ENCODE measurements at places on chromosomes 3 and 15.

DNA sequence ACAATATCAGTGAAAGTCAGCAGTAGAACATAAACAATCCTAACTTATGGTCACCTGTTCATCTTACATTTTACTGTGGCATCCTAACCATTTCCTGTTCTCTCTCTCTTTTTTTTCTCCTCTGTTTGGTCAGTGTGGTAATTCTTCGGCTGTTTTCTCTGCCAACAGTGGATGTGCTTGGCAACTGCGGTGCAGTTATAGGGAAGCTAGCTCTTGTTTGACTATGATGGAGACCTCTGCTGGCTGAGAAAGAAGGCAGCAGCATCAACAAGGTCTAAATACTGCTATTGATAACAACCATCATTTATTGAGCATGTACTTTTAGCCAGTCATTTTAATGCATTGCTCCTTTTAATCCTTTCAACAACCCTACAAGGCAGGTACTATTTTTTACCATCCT, 723 bp upstream of the DRD3 start:
- no peak for DNase-seq

DNA sequence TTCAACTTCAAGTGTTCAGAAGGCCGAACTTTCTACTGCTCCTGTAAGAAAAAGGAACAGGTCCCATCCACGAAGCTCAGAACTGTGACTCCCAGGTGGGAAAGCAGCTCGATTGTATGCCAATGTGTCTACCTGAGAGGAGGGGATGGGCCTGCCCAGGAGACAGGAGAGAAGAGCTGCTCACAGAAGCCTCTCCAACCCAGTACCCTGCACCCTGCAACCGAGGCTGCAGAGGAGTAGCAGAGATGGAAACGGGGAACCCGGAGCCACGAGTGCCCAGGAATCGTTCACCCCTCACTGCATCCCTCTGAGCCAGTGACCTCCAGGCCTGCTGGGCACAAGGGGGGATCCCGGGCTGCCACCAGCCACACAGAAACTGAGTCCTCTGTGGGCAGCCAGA, 86.5 kb upstream of the PRR23E start:
- no peak for DNase-seq

GRCh38 chr3:37812499-37812896, 49.2 kb upstream of the CTDSPL start:
- DNase-seq: no peak

DNA sequence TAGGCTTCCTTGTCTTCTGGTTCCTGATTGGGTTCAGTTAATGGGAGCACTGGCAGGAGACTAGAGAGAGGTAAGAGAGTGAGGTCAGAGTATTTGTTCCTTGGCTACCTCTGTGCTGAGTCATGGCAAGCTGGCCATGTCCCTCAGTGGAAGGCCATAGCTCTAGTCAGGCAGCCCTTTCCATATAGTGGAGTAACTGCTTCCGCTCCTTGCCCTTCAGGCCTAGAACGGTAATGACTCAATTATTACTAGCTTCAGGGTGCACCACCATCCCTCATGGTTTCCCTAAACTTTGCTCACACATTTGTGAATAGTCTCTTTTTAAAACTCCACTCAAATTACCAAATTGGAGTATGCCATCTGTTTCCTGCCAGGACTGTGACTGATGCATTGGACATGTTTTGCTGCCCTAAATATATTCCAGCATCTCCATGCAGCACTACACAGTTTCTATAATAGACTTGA, 10.5 kb upstream of the ANO10 start:
- no peak for DNase-seq

DNA sequence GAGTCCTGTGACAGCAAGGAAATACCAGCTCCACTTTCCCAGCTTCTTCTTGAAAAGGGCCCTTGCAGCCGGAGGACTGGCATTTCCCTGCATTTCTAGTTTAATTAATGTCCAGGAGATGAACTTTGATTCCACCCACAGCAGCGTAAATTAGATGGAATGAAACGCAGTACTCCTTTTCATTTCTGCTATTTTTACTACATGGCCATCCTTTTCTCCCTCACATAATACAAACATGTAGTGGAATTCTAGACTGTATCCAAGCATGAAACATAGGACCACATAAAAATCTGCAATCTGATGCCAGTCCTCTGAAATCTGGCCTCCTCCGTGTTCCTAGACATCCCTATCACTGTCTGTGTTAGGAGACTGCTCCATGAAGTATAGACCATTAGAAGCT, 403.2 kb downstream of the NR2F2 start:
- no peak for DNase-seq

DNA sequence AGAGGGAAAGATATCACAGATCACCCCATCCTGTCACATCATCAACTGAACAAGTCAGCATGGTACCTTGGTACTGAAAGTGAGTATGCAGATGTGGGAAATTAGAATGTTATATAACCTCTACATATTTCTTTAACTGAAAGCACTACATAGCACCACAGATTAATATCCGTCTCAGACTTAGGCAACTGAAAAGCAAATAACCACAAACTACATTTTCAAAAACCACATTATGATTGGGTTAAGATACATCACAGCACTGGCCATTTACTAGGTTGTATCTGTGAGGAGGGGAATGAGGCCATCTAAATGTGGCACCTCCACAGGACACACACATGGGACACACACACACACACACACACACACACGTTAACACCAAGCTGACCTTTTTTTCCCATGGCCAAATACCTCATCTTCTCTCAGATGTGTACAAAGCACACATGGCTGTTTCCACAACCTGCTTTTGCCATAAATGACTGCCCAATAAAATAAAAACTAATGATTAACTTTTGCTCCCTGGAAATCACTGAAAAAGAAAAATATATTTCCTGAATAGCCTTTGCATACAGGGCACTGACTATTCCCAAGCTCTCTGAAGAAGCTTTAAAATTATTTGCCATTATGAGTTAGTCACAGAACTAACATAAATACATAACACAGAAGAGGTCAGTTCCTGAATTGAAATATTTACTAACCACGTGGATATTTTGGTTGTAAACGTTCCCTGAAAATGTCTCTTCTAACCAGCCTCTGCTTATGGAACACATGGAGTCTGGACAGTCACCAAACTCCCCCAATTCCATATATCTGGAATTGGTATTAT, 60.1 kb downstream of the SUMF1 start:
- no peak for DNase-seq

GRCh38 chr3:83514130-83514914, 1444.5 kb upstream of the CADM2 start:
- no peak for DNase-seq

- no peak for DNase-seq
Measured at GRCh38 chr3:87828046-87828445, 230.8 kb downstream of the CGGBP1 start.

DNA sequence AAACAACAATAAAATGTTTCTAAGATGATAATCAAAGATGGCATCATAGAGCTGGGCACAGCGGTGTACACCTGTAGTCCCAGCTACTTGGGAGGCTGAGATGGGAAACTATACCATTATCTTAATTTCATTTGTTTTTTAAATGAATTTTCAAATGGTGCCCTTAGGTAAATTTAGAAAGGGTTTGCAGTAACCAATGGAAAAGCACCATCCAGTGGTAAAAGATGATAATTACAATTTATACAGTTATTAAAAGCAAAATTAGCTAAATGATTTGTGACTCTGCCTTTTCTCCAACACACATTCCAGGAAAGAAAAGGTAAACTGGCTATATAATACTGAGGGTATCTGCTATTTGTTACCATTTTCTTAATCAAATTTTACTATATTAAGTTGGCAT, 14.4 kb upstream of the ANKRD28 start:
- DNase-seq: no peak

- no peak for DNase-seq
Measured at GRCh38 chr3:13500133-13500885, 20.2 kb downstream of the HDAC11 start.

DNA sequence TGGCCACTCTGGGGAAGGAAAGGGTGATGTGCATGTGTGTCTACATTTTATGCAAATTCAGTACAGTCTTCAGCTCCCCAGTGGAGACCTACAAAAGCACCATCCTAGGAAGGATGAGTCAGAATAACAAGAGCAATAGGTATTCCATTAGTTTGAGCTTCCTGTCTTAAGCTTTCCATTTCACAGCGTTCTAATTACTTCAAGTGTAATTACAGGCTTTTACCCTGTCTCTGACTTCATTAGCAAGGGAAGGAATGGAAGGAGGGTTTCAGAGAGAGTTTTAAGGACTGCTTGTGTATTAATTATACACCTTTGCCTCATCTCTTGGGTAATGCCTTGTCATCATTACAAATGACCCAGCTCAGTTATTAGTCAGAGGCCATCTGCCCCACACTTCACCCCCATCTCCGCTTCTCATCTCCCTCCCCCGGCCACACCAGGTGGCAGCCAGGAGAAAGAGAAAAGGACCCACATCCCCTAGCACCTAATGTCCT, 202.8 kb upstream of the MRPL3 start:
- DNase-seq: no peak

GRCh38 chr3:139477710-139478640, 1.7 kb upstream of the RBP2 start:
- DNase-seq: no peak

- no peak for DNase-seq
Measured at GRCh38 chr3:37323494-37323893, 149.1 kb upstream of the LRRFIP2 start.

- no peak for DNase-seq
Measured at GRCh38 chr3:45225465-45226205, 452 bp downstream of the TMEM158 start.

- no peak for DNase-seq
Measured at GRCh38 chr3:44920081-44920480, 45.7 kb downstream of the TGM4 start.

- no peak for DNase-seq
Measured at GRCh38 chr3:55658690-55659562, 171.8 kb upstream of the WNT5A start.

DNA sequence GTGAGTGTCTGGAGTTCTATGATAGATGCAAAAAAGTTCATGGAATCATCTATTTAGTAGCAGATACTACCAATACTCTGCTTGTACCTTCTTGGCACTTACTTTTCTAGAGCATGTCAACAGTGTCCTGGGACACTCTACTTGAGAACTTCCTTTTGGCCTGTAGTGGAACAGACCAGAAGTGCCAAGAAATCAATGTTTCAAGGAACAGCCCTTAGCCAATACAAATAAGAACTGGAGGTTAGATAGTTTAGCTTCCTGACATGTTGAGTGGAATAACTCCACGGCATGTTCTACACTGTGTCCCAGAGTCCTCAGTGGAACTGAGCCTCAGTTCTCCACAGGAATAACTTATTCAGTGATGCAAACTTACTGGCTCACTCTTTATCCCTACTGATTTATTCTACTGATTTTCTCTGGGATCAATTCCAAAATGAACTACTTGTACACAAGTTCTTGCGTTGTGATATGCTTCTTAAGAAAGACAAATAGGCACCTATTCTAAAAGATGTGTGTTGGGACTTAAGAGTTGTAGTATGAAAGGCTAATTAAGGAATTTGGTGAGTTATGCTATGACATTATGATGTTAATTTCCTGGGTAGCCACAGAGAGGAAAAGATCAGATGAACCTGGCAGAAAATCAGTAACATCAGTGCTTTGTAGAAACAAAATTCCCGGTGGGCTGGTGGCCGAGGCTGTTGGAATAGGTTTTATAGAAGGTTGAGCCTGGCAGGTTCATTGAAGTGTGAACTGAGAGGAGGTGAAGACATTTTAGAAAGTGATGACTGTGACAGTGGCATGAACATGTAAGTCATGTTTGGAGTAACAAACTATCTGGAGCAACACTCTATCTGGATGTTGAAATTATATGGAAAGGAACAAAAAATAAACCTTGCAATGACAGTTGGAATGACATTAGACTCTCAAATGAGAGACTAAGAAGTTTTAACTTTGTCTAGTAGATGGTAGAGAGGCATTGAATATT, 101.8 kb upstream of the RBMS3 start:
- DNase-seq: no peak

DNA sequence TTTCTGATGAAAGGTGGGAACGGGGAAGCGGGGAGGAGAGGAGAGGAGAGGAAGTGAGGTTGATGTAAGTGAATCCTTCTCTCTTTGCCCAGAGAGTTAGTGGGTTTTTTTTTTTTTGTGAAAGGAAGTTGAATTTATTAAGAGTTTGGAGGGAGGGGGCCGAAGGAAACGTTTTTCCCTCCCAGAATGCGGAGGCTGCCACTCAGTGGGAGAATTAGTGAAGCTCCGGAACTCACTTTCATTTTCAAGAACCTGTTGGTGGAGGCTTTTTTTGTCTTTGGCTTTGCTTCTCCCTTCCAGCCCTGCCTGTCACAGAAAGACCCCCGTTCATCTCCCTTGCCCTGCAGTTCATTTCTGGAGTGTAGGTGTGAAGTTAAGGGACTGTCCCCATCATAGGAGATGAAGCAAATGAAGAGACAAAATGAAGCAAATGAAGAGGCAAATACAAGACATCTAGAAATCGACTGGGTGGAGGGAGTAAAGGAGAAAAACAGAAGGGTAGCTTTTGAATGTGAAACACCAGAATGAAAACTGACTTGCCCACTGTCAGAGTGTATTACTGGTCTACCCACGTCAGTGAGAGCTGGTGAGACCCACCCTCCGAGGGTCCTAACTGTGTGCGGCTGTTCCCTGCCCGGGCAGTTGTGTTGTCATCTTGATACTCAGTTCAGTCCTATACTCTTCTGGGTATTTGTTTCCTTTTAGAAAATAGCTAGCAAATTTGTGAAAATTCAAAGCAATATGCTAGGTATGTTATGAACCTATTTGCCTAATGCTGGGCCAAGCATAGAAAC, 91.5 kb downstream of the ITPR1 start:
- no peak for DNase-seq

GRCh38 chr3:48885753-48886152, 12.9 kb downstream of the SLC25A20 start:
- no peak for DNase-seq

DNA sequence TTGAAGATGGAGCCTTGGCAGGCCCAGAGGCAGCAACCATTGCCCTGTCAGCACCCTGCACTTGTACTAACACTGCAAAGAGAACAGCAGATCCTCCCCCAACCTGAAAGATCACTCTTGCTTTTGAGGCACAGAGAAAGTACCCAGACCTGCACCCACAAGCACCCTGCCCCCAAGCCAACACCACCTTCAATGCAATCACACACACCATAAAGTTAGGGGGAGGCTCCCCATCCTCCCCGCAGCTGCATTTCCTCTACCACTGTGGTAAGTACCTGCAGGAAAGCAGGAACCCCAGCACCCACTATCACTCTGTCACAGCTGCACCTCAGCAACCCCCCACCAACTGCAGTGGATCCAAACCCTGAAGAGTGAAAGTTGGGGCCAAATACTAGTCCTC, 12.0 kb downstream of the OR5K3 start:
- DNase-seq: no peak

GRCh38 chr15:50304836-50305235, 39.3 kb upstream of the HDC start:
- no peak for DNase-seq

DNA sequence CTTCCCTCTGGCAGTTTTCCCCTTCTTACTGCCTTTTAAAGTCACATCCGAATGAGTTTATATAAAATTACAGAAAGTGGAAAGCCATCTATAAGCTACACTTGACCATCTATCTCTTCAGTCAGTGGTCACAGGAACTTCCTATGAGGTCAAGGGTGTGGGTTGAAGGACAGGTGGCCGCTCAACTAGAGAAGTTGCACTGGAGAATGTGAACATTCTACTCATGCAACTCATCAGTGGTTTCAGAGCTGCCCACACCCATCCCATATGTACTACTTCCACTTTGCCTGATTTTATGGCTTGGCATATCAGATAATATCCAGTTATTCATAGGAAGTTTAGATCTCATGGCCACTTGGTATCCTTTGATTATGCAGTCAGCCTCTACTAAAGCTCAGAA, 57.4 kb upstream of the TMEM158 start:
- no peak for DNase-seq

- DNase-seq: no peak
Measured at GRCh38 chr3:32309654-32310242, 71.3 kb downstream of the CMTM8 start.
